ENCODE measurements at places on chromosomes 13 and 19.

- DNase-seq = peak; percentile 78
Observed at GRCh38 chr19:41706741-41707501, 1.5 kb upstream of the CEACAM5 start.

DNA sequence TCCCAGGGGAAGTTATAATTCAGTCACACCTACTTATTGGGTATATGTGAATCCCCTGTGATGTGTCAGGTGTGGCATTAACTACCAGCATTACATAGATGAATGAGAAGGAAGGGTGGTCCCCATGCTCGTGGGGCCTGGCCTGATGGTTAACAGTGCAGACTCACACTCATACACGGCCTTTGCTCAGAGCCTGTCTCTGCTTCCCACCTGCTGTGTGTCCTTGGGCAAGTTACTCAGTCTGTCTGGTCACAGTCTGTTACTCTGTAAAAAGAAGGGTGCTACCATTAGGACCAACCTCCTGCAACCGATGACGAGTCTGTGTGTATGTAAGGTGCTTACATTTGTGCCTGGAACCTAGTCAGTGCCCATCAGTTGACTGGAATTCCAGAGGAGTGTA, 23.8 kb downstream of the SAFB start:
- no peak for DNase-seq

DNA sequence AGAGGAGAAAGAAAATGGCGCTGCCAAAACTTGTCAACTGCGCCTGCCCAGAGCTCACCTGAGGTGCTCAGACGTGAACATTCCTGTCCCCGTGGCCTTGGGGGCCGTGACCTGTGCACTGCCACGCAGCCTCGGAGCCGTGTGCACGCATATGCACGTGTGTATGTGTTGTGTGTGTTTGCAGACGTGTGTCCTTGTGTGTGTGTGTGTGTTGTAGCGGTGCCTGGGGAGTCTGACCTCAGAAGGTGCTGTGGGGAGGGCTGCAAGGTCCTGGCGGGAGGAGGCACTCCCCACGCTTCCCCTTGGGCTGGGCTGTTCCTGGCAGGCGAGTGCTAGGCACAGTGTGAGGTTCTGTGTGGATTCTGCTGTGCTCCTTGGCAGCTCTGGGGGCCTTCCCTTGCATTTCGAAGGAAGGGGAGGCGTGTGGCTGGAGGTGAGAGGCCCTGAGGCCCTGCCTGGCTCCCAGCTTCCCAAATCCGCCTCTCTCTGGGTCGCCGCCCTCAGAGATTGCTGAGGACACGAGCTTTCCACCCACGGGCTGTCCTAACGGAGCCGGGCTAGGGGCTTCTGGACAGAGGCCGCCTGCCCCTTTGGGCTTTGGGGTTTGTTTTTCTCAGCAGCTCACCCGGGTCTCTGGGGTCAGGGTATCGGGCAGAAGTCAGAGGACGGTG, 4.5 kb downstream of the BSG start:
- no peak for DNase-seq

GRCh38 chr19:1025960-1026782, at the start of gene CNN2:
TSS of gene CNN2 (plus strand) at chr19:1026608. CDS start at chr19:1026662, 54 bp downstream.
- DNase-seq = peak; percentile 81

DNA sequence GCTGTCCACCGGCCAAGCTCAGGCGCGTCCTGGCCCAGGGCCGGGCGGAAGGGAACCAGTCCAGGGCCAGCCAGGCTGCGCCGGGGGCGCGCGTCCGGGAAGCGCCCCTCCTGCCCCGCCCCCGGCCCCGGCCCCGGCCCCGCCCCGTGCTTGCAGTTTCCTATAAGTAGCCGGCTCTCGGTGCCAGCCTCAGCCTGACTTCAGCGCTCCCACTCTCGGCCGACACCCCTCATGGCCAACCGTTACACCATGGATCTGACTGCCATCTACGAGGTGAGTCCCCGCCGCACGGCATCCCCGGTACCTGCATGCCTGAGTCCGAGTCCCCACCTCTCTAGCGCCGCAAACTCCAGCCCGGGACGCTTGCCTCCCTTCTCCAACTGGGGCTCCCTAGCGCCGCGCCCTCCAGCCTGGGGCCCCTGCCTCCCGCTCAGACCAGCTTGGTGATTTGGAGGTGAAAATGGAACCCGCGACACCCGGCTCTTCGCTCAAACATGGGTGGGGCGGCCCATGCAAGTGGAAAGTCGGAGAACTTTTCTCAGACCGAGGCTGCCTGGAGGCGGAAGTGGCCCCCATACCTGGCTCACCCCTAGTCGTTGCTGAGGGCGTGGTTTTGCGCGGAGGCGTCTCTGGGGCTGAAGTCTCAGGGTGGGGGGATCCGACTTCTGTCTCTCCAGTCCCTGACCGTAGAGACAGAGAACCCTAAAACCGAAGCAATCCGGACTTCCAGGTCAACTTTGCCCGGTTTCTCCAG, at the start of gene ZFP36:
TSS of gene ZFP36 (plus strand) at position 192 of the 754 bp plus-strand sequence. CDS start at position 250, 58 bp downstream.
- DNase-seq = peak; percentile 91

- no peak for DNase-seq
Observed at GRCh38 chr19:48085076-48085475, 25.5 kb downstream of the PLA2G4C start.

- DNase-seq = no peak
Observed at GRCh38 chr13:75685239-75685697, 49.1 kb downstream of the LMO7 start.

DNA sequence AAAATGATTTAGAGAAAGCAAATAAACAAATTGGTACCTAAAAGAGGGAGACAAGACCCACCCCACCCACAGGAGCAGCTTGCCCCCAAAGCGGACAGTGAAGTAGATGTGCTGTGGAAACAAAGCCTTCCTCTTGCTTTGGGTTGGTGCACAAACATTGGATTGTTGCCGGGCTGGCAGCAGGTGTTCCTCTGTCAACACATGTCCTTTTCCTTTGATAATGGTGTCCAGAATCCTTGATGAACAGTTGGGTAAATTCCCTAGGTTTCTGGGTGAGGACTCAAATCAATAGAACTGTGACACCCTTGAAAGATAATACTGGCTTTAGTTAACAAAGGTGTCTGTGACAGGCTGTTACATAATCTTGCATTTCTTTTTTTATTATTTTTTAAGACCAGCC, 311.8 kb downstream of the SPRY2 start:
- no peak for DNase-seq

DNA sequence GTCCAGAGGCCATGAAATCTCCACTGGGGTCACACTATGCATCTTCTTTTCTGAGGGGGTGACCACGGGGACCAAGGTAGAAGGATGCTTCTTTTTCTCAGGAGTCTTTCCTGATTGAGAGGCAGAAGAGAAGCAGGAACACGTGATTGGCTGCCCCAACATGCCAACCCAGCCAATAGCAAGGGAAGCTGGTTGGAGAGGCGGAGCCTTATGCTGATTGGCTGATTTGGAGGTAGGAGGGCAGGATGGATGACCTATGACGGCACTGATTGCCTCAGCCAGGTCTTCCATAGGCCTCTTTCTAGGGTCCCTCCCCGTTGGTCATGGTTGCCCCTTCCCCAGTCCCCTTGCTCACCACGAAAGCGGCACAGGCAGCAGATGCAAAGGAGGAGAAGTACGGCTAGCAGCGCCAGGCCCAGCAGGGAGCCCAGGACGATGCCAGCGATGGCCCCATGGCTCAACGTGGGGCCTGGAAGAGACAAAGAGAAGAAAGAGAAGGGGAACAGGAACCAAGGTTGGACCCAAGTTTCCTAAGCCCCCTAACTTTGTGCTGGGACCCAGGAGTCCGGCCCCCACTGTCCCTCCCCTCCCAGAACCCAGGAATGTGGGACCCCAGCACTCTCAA, 8.0 kb downstream of the VSIG10L start:
- DNase-seq = no peak

- DNase-seq = no peak
Observed at GRCh38 chr19:43309466-43309865, 40.1 kb upstream of the PSG9 start.

DNA sequence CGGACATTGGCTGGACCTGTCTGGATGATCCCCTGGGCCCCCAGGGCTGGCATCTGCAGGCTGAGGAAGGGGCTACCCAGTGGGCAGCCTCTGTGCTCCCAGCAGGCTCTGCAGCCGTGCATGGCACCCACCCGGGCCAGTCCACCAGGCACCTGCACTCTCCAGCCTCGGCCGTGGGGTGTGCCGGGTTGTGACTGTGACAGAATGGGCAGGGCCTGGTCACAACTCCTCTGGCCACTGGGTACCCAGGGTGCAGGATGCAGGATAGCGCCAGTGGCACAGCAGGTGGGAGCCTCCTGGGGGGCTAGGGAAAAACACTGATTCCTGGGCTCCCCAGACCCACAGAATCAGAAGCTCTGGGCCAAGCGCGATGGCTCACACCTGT, 10.0 kb downstream of the PEX11G start:
- DNase-seq = no peak

DNA sequence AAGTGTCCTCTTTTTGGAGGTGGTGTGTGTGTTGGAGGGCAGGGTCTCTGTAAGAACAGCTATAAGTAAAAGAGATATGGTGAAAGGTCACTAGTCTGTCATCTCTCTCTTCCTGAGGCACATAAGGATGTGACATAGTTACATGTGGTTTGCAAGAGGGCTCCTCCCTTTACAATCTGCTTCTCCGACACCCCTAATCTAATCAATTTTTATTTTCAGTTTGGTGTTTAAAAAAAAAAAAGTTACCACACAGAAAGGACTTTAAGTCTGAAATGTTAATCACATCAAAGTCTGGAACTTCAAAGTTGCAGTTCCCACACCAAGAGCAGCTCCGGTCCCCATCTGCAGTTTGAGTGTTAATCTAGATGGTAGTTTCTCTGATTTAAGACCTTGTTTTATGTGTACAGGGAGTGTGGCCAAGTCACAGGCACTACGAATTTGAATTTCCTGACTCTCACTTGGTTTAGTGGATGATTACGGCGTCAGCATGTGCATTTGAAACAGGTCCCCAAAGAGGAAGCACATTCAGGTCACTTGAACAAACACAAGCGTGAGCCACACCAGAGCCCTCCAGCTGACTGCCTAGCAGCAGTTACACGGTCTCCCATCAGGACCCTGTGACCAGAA, 53.1 kb downstream of the FOXO1 start:
- peak; percentile 53 for DNase-seq

GRCh38 chr19:9058905-9059667, 27.8 kb upstream of the OR1M1 start:
- no peak for DNase-seq

GRCh38 chr19:33627526-33627925, 5.8 kb downstream of the CHST8 start:
- no peak for DNase-seq
